Stimulated activated CD4-positive, alpha-beta T cell treated with anti-CD3 and anti-CD28 coated beads, TNF-alpha, amount 100 ng/mL, for 1 hour (primary cell): ENCODE measurements at places on chromosomes 1 and 21.
A peak's percentile ranks its signal among the peaks of the same experiment; 100 is the strongest.

DNA sequence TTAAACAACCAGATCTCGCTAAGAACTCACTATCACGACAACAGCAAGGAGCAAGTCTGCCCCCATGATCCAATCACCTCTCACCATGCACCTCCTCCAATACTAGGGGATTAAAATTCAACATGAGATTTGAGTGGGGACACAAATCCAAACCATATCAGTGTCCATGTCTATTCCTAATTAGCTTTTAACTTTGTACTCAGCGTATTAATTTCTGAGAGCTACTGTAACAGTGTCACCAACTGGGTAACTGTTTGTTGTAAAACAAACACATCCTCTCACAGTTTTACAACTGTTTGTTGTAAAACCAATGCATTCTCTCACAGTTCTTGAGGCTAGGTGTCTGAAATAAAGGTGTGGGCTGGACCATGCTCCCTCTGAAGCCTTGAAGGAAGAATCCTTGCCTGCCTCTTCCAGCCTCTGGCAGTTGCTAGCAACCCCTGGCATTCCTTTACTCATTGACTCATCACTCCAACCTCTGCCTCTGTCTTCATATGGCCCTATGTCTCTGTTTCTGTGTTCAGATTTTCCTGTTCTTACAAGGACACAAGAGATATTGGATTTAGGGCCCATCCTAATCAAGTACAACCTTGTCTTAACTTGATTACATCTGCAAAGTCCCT, 121.2 kb downstream of the LTN1 start:
- no peak for DNase-seq

DNA sequence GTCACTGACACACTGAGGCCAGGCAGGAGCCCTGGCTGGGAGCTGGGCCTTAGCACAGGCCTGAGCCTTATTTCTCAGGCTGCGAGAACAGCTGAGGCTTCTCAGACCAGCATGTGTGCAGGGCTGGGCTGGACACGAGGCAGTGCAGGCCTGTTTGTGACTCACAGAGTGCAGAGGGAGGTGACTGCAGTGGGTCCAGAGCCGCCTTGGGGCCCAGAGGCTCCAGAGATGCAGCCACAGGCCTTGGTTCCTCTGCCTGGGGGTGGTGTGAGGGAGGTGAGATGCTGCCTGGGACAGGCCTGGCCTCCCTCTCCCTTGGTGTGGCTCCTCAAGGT, 61.2 kb upstream of the ETV3 start:
- no peak for DNase-seq

- no peak for DNase-seq
These were observed 10.8 kb downstream of the RPS6KA1 start for GRCh38 chr1:26540351-26540750.

DNA sequence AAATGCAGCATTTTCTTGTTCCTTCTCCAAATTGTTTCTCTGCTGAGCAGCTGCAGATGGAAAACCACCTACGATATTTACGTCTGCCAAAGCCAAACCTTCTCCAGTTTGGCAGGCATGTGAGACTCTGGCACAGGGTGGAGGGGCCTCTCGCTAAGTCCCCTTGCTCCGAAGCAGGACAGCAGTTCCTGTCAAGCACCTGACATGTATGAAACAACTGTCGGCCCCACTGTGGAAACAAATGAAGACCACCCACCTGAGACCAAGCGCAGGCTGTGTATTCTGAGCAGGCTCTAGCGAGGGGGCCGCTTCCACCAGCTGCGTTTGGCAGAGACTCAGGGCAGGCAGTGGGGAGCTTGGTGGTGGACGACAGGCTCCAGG, 74.7 kb downstream of the RIPK4 start:
- no peak for DNase-seq

DNA sequence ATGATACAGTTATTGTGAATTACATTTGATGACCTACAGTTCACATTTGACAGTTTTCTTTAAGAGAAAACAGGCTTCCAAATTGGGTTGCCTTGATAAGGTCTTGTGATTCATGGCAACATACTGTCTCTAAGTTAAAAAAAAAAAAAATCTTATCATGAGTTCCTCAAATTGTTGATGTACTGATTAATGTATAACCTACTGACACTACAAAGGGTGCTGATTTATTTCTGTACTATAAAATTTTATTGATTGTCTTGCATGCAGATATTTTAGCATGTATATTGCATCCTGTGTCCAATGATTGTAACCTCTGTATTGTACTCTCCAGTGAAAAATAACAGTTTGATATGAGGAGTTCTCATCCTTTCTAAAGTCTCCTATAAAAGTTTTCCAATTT, 197.3 kb upstream of the IVNS1ABP start:
- DNase-seq, result no peak

- DNase-seq, result no peak
These were observed 64.5 kb downstream of the PSMG1 start for GRCh38 chr21:39118604-39119215.

DNA sequence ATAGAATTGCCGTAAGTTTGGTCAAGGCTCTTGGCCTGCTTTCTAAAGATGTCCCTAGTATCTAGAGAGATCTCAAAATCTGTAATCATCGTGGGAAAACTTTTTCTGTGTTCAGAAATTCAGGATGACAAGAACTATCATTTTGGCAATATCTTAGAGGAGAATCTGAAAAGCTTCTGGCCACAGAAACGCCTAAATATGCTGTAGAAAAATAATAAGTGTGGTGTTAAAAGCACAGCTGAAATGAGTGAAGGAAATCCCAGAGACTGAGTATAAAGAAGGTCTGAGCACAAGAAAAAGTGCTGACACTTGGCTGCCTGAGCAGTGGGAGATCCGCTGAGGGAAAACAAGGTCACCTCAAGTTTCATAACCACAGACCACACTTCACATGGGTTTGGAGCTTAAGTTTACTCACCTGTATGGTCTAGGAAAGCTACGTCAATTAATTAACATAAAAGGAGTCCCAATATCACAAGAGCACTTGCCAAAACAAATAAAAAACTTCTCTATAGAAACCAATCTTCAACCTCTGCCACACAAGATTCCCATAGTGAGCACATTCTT, 235.2 kb upstream of the IRF2BP2 start:
- DNase-seq, result peak; percentile 18

- no peak for DNase-seq
These were observed 5.6 kb upstream of the RD3 start for GRCh38 chr1:211497489-211498045.

DNA sequence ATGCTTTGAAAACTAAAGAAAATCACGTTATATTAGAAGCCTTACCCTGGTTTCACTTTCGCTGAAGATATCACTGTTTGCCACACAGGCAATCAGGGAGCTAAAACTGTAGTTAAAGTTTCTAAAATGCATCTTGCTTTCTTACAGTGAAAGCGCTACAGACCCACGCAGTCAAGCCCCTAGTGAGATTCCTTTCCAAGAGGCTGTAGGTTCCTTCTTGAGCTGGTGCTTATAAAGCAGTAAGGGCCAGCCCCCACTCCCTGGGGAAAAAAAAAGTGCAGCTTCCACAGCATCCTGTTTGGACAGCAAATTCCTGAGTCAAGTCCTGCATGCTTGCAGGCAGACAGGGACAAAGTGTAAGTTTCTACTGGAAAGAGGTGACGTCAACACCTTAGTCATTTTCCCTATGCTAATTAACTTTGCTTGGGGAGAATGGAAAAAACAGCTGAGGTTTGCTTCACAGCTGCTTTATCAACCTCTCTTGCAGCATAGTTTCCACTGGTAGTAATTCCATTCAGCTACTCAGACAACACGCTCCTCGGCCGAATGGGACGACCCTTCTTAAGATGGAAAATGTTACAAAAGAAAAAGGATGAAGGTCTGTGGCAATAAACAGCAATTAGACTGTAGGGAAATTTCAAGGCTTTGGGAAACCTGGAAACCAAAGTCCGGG, 14.7 kb upstream of the KCNE1 start:
- no peak for DNase-seq

GRCh38 chr1:167312871-167313270, 92.2 kb downstream of the POU2F1 start:
- DNase-seq, result no peak

GRCh38 chr1:225849925-225850324, 32.3 kb downstream of the TMEM63A start:
- DNase-seq, result no peak

GRCh38 chr1:218823291-218823900, 350.3 kb upstream of the LYPLAL1 start:
- no peak for DNase-seq

DNA sequence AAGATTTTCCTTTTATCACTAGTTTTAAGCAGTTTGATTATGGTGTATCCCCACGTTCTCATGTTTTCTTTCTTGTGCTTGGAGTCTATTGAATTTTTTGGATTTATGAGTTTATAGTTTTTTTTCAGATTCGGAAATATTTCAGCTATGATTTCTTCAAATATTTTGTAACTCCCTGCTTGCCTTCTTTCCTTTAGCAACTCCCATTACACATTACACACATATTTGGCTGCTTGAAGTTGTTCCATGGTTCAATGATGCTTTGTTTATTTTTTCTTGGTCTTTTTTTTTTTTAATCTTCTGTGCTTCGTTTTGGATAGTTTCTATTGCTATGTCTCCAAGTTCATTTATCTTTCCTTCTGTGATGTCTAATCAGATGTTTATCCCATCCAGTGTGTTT, 48.5 kb upstream of the WARS2 start:
- no peak for DNase-seq

- DNase-seq, result no peak
These were observed 24.1 kb downstream of the GPR3 start for GRCh38 chr1:27416387-27417111.

- no peak for DNase-seq
These were observed 15.1 kb downstream of the IL22RA1 start for GRCh38 chr1:24127801-24128363.

GRCh38 chr1:165683848-165684485, 14.4 kb downstream of the ALDH9A1 start:
- DNase-seq, result no peak

DNA sequence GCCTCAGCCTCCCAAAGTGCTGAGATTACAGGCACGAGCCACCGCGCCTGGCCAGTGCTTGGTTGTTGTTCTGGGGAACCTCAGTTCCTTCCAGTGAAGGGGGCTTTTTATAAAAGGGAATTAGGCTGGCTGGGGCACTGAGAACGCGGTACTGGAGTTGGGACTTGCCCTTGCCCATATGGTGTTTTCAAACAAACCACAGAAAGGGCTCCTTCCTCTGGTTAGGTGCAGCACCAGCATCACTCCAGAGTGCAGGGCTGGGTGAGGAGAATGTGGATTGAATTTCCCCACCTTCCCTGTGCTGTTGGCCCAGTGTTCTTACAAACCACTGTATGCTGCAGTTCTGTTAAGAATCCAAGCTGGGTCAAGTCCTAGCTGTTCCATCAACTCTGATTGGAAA, 5.3 kb downstream of the MAN1C1 start:
- no peak for DNase-seq

GRCh38 chr1:234697015-234697414, 87.0 kb upstream of the IRF2BP2 start:
- no peak for DNase-seq

- no peak for DNase-seq
These were observed 21.2 kb upstream of the SERBP1 start for GRCh38 chr1:67451356-67451755.

GRCh38 chr1:119366424-119366823, 2.2 kb upstream of the HAO2 start:
- no peak for DNase-seq

GRCh38 chr1:117049857-117050256, 10.3 kb upstream of the TTF2 start:
- DNase-seq, result no peak

- DNase-seq, result no peak
These were observed 45.9 kb downstream of the SPSB1 start for GRCh38 chr1:9338397-9339246.

DNA sequence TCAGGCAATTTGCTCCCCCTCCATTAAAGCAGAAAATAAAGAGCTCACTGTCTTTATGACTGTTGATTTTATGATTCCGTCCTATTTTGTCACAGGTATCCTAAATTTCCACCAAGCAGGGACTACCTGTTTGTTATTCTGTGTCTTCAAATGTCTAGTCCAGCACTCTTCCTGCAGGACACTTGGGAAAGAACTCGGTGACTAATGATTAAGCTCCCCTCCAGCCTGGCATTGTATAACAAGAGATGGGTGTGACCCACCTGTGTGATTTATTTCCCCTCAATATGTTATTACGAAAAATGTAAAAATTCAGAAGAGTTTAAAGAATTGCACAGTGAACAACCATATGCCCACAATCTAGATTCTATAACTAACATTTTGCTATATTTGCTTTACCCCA, 42.9 kb upstream of the LRRN2 start:
- no peak for DNase-seq

DNA sequence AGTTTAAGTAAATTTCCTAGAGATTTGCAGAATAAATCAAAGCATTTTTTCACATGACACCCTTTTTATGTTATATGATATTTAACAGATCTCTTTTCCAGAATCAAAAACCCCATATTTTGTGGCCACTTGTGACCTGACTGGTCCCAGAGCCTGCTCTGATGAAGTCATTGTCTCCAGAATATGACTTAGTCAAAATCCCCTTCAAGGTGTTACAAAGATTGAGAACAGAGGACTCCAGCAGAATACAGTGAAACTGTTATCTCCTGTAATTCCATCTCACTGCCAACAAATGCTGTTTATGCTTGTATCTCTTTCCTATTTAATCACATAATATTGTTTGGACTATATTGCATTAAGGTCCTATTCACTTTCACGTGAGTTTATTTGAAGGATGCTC, 25.6 kb downstream of the RGS1 start:
- no peak for DNase-seq

DNA sequence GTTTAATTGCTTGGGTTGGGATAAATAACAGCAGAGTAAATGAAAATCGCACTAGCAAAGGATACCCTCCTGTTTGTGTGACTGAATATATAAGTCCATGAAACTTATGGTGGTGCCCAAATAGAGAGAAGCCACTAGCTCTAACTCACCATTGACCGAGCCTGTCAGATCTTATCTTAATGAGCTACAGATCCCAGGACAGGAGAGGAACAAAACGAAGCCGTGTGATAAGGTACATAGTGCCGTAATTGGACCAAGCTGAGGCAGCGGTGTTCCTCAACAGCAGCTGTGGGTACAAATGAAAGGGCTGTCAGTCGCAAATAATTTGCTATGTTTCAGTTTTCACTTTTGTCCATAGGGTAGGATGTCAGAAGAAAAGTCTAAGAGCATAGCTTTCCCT, 276.1 kb downstream of the PTBP2 start:
- no peak for DNase-seq

- DNase-seq, result no peak
These were observed 20.0 kb downstream of the SLC16A4 start for GRCh38 chr1:110370827-110371226.

DNA sequence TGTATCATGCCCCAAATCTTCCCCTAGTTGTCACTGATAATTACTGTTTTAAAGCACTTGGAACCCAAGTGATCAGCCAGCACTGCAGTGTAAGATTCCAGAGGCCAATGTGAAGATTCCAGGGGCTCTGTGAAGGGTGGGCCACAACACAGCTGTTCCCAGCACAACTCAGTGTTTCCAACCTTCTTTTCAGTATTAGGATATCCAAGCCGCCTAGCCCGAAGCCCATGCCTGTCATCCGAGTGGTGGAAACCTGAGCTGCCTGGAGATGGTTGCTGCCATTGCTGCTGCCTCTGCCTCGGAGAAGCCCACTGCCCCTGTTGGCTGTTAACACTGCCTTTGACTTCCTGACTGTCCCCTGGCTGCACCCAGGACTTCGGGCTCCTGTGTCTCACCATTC, 30.4 kb upstream of the SNX27 start:
- no peak for DNase-seq
